ENCODE measurements at places on chromosomes 3 and 15.

DNA sequence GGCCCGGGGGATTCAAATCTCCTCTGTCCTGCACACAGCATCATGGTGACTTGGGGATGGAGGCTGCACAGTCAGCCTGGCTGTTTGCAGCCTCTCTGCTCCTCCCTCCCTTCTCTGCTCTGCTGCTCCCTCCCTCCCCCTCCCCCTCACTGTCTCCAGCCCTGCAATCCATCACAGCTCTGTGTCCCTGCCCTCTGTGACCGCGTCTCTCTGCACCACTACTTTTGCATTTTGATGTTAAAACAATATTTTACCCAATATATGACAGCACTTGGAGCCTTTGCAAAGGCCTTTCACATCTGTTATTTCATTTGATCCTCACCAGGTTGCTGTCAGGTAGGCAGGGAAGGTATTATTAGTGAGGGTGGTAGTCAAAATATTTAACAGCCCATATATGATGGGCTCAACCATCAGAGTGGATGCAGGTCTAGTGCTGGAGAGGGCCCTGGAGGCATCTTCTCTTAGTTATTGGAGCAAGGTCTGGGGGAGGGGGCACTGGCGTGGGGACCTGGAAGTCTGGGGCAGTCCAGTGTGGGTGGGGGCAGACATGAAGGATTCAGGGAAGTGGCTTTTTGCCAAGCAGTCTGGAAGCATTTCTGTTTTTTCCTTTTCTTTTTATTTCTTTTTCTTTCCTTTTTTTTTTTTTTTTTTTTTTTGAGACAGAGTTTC is 16.3 kb upstream of the VPS8 start:
- peak; percentile 67 for DNase-seq

GRCh38 chr15:70505936-70506912 is 257.1 kb downstream of the UACA start:
- peak; percentile 79 for DNase-seq

- no peak for DNase-seq
Observed at GRCh38 chr3:120705884-120706582, 24.0 kb upstream of the HGD start.

- DNase-seq: no peak
Observed at GRCh38 chr15:69749797-69750196, 297.2 kb downstream of the RPLP1 start.

GRCh38 chr15:52791776-52792175 is 1.6 kb upstream of the ONECUT1 start:
- no peak for DNase-seq

DNA sequence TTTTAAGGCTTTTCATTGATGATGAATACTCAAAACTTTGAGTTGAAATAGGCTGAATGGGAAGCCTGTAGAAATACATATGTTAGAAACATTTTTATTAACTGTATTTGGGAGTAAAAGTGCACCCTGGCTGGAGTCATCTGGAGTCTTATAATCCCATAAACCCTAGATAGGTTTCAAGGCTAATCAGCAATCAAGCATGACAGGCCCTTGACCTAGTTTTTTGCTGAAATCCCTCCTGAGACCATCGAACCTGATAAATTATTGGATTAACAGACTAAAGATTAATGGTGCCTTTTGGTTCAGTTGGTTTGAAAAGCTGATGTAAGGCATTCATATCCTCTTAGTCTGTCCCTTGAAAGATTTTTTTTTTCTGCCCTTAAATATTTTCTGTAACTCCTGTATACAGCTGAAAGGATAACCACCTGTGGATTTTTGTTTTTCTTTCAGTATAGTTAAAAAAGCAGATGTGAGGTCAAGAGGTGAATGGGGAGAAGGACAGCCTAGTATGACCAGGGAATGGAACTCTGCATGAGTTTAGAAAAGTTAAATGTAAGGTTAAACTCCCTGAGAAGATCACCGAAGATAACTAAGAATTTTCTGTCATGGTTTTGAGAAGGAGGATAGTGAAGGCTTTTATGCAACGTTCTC is 69.4 kb upstream of the STXBP5L start:
- DNase-seq: no peak

DNA sequence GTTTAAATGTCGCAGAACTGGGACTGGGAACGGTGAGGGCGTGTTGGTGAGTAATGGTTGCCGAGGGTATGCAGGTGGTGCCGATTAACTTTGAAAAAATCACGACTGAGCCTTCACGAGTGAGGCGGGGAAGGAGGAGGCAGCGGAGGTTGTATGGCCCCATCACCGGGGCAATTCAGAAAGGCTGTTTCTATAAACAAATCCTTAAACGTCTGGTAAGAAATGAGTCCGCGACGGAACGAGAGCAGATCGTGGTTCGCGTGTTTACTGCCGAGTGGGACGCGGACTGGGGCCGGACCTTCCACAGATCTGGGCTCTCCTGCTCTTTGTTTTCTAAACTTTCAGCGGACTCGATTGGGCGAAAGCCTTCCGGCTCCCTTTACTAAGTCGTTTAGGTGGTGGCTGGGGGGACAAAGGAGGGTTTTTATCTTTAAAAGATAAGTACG is 2.7 kb downstream of the IGF1R start:
- peak; percentile 63 for DNase-seq

- no peak for DNase-seq
Observed at GRCh38 chr3:45872569-45872968, 13.8 kb upstream of the CCR9 start.

DNA sequence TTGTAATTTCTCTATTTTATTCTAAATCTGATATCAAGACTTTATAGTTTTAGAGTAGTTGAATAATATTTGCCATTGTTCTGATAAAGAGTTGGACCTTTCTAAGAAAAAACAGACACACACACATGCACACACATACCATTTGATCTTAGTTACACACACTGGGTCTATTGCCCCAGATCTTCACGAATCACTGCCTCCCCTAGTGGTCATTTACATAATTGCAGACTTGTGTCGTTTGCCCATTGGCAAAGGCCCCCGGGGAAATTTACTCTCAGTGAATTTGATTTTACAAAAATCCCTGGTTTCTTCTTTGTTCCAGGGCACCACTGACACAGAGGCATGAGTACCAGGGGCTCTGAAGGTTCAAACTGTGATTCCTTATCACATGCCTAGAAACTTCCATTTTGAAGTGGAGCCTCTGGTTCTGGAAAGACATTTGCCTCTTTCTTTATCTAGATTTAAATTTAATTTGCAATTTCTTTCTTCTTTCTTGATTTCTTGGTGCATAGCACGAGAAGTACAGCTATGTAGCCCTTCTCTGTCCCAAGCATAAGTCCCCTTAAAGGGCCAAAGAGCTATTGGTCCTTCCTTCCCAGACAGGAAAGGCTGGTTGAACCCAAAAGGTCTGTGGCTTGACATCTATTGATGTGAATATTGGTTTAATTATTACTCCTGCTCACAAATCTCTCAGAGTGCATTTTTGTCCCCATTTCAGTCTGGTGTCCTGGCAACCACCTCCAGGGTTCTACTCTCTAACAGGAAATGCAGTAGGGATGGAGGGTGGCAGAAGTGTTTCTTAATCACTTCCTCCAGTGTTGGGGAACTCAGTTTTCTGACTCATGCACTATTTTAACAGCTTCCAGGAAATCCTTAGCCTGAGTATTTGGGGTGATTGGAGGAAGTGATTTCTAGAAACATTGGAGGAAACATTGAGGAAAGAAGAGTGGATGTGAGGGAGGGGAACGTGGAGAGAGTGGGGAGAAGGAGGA is 32.4 kb upstream of the SLC6A11 start:
- peak; percentile 47 for DNase-seq
